HFF-Myc (cell line): ENCODE measurements at places on chromosomes 3 and 15.

DNA sequence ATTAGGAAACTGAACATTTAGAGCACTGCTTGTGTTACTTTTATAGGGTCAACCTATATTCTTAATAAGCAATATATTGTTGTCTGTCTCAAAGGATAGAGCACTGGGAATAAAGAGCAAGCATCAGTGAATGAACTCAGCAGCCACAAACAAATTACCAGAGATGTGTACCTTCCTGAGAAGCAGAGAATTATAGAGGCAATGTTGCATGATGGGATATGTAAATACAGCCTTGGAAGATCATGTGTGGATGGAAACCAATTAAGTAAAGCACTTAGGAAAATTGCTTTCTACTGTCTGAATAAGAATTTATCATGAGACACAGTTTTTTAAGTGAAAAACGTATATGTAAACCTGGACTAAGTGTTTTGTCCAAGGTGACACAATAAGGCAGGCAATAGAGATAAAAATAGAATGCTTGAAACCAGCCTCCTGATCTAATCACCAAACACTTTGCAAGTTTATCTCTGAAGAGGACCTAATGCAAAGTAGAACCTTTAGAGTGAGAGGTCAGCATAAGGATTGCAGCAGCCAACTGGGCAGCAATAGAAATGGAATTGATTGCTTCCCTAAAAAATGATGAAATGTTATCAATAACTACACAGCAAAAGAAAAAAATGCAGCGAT is 848.0 kb downstream of the TUSC7 start:
- DNase-seq = no peak

DNA sequence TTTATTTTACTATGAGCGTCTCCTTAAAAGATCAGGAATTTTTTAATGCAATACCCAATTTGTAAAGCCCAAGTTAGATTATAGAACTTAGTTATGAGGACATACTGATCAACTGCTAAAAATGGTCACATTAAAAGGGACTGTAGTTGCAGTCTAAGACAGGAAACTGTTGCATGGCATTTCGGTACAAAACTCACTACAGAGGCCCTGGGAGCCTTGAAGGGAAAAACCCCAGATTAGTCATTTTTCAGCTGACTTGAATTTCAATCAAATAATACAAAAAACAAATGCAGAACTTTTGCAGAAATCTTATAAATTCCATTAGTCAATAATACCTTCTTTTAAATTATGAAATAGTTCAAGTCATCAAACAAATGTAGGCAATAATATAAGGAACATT is 6.9 kb upstream of the PTX3 start:
- DNase-seq = no peak

- no peak for DNase-seq
These were observed 31.3 kb upstream of the BCL2A1 start for GRCh38 chr15:80002267-80002666.

DNA sequence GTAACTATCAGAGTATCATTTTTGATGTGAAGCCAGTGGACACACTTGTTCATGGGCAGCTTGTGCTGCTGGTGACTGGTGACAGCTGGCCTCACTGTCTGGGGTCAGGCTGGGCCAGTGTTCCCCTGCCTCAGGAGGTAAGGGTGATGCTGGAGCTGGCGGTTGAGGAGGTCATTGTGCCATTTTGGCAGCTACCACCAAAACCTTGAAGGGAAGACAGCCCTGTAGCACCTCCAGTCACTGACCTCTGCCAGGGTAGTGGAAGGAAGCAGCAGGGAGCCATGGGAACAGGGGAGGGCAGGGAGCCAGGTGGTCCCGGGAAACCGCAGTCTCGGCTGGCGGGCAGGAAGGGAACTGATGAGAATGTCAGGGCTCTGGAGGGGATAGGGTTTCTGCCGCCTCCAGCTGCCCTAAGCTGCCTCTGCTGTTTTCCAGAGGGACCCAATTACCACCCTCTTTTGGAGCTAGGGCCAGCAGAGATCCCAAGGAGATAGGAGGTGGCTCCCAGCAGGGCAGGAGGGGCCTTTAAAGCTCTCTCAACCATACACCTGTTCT is 24.8 kb downstream of the FOXL2NB start:
- DNase-seq = no peak

DNA sequence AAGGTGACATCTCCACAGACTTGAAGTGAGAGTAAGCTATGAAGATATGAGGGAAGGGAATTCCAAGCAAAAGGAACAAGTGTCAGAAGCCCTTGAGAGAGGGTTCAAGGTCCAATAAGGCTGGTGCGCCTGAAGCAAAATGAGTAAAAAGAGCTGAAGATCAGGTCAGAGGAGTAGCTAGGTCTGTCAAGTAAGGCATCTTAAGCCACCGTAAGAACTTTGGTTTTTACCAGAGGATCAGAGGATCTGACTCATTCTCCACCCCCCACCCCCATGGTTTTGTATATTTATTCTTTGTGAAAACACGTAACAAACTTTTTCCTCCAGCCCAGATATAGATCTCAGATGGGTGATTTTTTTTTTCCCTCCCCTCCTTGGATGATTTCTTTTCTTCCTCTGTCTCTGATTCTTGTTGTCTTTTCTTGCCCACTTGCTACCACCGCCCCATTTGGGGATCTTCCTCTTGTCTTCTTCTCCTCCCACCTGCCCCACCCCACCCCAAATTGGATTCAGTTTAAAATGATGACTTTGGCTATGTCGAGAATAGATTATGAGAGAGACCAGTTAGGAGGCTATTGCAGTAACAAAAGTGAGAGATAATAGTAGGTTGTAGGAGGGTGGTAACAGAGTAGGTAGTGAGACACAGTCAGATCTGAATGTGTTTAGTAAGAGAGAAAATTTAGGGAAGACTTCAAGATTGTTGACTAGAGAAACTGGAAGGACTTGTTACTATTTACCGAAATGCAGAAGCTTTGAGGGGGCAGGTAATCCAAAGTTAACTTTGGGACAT is 6.1 kb downstream of the TRMT10C start:
- DNase-seq = peak; percentile 14

- DNase-seq = peak; percentile 96
These were observed 263.6 kb upstream of the HES1 start for GRCh38 chr3:193872265-193872753.

DNA sequence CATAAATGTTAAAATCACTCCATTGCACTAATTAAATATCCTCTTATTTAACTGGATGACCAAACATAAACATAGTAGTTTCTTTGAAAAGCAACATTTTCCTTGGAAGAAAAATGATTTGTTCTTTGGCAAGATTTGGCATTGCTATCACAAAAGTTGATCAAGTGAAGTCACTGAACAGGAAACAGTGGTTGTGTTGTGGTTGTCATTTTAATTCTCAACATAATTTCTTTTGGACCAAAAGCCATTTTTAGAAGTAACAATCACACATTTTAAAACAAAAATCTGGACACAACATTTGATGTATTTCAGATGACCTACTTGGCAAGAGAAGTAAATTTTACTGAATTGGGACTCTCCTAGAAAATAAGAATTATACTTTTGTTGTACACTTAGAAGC is 872.3 kb downstream of the ROBO1 start:
- DNase-seq = no peak

DNA sequence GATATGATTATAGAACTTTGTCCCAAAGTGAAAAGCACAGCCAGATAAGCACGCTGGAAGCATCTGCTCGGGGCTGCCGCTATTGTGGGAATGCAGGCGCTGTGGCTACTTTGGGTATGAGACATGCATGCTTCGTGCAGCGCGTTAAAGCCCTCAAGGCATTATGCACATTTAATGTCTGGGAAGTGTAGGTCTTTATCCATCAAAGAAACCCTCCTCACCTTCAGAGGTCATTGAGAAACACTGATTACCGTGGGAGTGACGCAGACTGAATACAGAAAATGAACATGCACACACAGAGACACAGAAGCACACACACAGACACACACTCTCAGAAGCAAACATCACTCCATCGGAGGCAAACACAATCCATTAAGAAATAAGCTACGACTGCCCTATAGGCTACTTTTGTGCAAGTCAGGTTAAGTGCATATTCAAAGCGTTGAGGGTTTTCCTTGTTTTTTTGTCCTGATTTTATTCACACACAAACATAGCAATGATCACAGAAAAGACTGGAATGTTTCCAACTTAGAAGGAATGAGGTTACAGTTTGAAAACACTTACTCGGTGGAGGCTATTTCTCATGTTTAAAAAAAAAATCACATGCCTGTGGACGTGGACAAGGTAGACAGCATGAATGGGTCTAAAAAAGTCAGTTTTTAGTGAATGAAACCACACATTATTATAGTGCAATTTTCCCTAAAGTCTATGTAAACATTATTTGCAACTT is 68.5 kb downstream of the PLCH1 start:
- DNase-seq = peak; percentile 17

GRCh38 chr3:16464511-16465148 is 48.9 kb downstream of the RFTN1 start:
- no peak for DNase-seq

- no peak for DNase-seq
These were observed 742.0 kb upstream of the CCDC54 start for GRCh38 chr3:106635271-106635670.

DNA sequence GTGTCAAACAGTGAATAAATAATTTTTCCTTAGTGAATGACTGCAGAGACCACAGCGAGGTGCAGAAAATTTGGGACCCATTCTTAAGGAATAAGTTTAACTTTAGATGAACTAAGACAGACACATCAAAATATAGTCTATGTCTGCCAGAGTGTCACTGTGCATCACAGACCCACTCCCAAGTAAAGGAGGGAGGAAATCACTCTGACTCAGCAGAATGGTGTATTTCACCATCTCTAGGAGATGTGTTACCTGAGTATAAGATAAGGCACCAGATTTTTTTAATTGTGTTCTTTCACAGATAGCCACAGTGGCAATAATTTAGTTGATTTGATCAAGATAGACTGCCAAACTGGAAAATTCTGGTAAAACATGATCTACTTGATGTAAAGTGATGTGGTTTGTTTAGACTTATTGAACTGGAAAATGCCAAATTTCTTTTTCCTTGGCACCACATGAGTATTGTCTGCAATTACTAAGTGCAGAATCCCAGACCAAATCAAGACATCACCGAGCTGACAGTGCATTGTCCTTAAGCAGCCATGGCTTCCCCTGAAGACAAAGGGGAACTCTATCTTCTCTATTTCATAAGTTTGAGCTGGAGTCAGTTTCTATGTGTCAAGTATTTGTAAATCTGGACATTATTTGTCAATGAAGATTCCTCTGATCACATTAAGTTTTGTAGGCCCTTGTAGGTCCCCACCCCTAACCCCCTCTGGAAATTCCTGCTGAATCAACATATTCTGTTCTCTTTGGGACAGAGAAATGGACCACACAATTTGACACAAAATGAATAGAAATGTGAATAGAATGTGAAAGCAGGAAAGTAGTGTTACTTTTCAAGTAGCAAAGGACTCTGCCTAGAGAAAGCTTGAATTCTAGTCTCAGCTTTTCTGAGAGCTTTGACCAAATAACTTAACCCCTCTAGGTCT is 47.6 kb downstream of the TIPARP start:
- DNase-seq = no peak

GRCh38 chr3:142029791-142030190 is 119.6 kb downstream of the TFDP2 start:
- DNase-seq = no peak

DNA sequence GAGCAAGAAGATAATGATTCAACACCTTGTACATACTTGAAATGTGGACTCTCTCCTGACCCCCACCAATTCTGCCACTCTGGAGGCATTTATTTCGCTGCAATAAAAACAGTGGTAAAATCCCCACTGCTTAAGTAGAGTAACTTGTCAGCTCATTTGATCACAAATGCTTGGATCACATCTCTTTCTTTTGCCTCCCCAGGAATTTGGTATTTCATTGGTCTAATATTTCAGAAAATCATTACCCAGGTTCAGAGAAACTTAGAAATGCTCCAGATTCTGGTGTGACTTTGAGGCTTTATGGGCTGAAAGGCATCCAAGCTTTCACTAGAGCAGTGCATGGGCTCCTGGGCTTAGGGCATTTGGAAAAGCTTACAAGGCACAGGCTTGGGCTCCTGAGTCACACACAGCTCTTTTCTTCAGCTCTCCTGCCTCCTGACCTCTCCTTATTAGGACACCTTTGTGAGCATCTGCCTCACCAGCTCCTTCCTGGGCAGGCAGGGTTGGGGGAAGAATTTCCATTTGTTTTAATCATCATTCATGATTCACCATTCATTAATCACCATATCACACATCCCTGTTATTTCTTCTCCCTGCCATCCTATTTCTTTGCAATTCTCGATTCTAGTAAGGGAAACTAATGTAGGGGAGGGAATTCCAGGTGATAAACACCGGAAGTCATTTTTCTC is 22.5 kb downstream of the CDCP1 start:
- DNase-seq = peak; percentile 87

DNA sequence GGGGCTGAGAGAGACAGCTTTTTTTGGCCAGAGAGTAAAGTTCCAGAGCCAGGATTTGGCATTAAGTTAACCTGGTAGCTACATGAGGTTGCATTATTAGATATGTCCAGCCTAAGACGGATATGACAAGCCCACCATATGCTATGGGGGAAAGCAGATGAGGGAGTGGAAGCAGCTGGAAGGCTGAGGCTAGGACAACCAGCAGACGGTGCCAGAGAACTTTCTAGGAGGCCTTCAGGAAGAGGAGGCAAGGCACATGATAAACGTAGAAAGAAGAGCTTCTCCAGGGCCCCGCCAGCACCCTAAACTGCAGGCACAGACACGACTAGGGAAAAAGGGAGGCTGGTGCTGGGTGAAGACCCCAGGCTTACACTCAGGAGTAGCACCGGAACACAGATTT is 87.0 kb downstream of the CTNNB1 start:
- DNase-seq = no peak

DNA sequence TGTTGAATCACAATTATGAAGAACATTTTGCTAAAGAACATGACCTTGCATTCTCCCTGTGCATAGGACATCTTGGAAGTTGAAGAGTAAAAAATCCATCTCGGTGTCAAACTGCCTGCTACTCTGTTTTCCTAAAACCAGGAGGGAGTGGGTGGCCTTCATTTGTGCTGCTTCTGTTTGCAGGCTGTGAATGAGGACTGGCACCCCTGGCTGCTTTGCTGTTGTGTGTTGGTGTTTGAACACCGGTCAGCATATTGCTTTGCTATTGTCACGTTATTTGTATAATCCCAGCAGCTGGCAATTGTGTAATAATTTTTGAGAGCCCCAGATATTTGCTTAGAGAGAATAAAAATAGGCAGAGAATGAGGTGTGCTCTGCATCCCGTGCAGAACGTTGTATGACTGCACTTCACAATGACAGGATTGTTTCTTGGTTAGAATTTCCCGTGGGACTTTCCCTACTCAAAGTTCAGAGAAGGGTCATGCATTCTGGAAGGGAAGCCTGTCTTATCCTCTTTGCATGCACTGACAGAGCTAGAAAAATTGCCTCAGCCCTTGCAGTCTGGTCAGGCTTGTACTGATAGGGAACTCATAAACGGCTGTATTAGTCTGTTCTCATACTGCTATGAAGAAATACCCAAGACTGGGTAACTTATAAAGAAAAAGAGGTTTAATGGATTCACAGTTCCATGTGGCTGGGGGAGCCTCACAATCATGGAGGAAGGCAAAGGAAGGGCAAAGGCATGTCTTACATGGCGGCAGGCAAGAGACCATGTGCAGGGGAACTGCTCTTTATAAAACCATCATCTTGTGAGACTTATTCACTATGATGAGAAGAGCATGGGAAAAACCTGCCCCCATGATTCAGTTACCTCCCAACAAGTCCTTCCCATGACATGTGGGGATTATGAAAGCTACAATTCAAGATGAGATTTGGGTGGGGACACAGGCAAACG is 16.3 kb downstream of the SV2B start:
- no peak for DNase-seq
